ENCODE measurements at places on chromosomes 6 and 20. TPM values are rescaled to one million over a fixed set of nuclear protein-coding genes. Genes with fewer than 3 reads are reported as not detected.

DNA sequence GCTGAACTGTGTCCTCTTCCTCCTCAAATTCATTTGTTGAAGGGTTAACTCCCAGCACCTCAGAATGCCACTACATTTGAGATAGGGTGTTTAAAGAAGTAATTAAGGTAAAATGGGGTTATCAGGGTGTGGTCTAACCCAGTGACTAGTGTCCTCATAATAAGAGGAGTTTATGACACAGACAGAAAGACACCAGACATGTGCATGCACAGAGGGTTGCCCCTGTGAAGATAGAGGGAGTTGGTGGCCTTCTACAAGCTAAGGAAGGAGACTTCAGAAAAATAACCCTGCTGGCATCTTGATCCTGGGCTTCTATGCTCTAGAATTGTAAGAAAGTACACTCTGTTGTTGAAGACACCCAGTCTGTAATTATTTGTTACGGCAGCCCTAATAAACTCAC, 24.9 kb upstream of the EDN1 start:
- no peak for DNase-seq

GRCh38 chr6:14873101-14873500, 372.8 kb upstream of the JARID2 start:
- no peak for DNase-seq

- DNase-seq: no peak
Observed at GRCh38 chr6:81785377-81785776, 32.9 kb upstream of the TENT5A start.

GJA10 gene
- not detected for total RNA-seq

SPTLC3 gene
- total RNA-seq: 6.8 TPM

DNA sequence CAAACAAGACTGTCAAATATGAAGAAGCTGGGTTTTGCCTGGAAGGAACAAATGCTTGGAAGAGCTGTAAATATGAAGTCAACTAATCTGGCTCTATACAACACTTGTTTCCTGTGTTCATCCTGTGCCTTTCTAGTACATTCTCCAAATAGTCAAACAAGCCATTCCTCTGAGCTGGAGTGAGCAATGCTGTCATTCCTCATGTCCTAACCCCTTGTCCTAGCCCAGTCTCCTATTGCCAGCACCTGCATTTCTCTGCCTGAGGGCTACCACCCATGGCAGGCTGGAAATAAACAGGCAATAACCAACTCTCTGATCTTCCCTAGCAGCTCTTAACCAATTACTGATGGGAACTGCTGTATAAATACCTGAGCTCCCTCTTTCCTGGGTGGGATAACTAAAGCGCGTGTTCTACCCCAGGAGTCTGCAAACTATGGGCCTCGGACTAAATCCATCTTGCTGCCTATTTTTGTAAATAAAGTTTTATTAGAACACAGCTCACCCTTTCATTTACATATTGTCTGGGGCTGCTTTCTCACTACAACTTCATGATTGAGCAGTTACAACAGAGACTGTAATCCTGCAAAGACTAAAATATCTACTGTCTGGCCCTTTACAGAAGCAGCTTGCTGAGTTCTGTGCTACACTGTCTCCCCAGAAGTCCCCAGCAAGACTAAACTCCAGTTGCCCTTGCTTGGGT, 13.4 kb downstream of the RIMS4 start:
- DNase-seq: no peak

DNA sequence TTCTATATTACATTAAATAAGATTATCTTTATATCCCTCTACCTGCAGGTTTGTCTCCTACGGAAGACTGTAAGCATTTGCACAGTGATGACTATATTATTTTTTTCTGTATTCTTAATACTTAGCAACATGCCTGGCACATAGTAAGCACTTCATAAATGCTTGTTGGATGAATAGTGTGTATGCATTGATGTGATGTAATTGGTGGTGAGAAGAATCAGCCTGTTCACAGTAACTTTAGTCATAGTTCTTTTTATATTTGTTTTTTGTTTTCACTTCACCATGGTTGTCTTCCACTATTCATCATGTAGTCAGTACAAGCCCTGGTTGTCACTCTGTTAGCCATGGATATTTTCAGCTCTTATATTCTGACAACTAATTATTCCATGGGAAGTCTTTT, 184.0 kb upstream of the FLRT3 start:
- DNase-seq: no peak

- no peak for DNase-seq
Observed at GRCh38 chr6:146886587-146887446, 288.0 kb downstream of the ADGB start.

GRCh38 chr20:41509316-41510200, 108.6 kb downstream of the CHD6 start:
- DNase-seq: no peak
